Bronchus fibroblast of lung (primary cell): ENCODE measurements at places on chromosomes 3 and 15. TPM values are rescaled to one million over a fixed set of nuclear protein-coding genes. Genes with fewer than 3 reads are reported as not detected.

KNL1 gene
- total RNA-seq, result 15.5 and 21.4 TPM in 2 replicates

CHST13 gene
- not detected in 2 replicates for total RNA-seq

TRIP4 gene
- total RNA-seq, result 6.7 and 7.2 TPM in 2 replicates

FBLN2 gene
- total RNA-seq, result 15.5 and 15.9 TPM in 2 replicates

RARRES1 gene
- total RNA-seq, result 23.5 and 36.8 TPM in 2 replicates

SEC22C gene
- total RNA-seq, result 62.1 and 76.2 TPM in 2 replicates

IL20RB gene
- 2.2 and 3.0 TPM in 2 replicates for total RNA-seq

ZPLD1 gene
- not detected in 2 replicates for total RNA-seq

SH3GL3 gene
- not detected in 2 replicates for total RNA-seq

SPESP1 gene
- 3.7 and 4.2 TPM in 2 replicates for total RNA-seq

GPR62 gene
- 0.15 and 0.34 TPM in 2 replicates for total RNA-seq

CHRM5 gene
- not detected in 2 replicates for total RNA-seq

PARP15 gene
- under 0.01 and 0.15 TPM in 2 replicates for total RNA-seq

RTP3 gene
- not detected in 2 replicates for total RNA-seq

SLC25A38 gene
- 21.0 and 22.1 TPM in 2 replicates for total RNA-seq

LRRIQ4 gene
- not detected in 2 replicates for total RNA-seq

REC114 gene
- total RNA-seq, result not detected in 2 replicates

MAP1A gene
- total RNA-seq, result 16.5 and 18.7 TPM in 2 replicates

CHST2 gene
- total RNA-seq, result 21.7 and 23.2 TPM in 2 replicates

LMAN1L gene
- not detected in 2 replicates for total RNA-seq

BCHE gene
- 10.0 and 17.3 TPM in 2 replicates for total RNA-seq

OR5K2 gene
- not detected in 2 replicates for total RNA-seq

NRG4 gene
- total RNA-seq, result not detected in 2 replicates

CNTN6 gene
- not detected in 2 replicates for total RNA-seq

HYPK gene
- 24.4 and 35.7 TPM in 2 replicates for total RNA-seq

SAMD7 gene
- total RNA-seq, result not detected in 2 replicates

CCDC33 gene
- under 0.01 TPM in 1 of 2 replicates, not detected in the other for total RNA-seq

SCN11A gene
- not detected in 2 replicates for total RNA-seq

LTF gene
- not detected in 2 replicates for total RNA-seq

ENTPD3 gene
- under 0.01 TPM in 2 replicates for total RNA-seq

CCDC39 gene
- total RNA-seq, result not detected in 2 replicates

DZIP3 gene
- total RNA-seq, result 8.2 and 8.3 TPM in 2 replicates

CPLX3 gene
- total RNA-seq, result not detected in 2 replicates

PAQR5 gene
- total RNA-seq, result 1.2 and 1.5 TPM in 2 replicates

XCR1 gene
- total RNA-seq, result not detected in 2 replicates

SPTBN5 gene
- under 0.01 TPM in 2 replicates for total RNA-seq

HTR3C gene
- total RNA-seq, result not detected in 2 replicates

SCAANT1 gene
- not detected in 2 replicates for total RNA-seq

MTHFS gene
- total RNA-seq, result 10.8 and 14.3 TPM in 2 replicates

ARPP21 gene
- not detected in 2 replicates for total RNA-seq

MKRN3 gene
- total RNA-seq, result under 0.01 TPM in 1 of 2 replicates, not detected in the other

UNC13C gene
- not detected in 2 replicates for total RNA-seq

CTXN2 gene
- total RNA-seq, result not detected in 2 replicates

EPHB3 gene
- total RNA-seq, result 0.89 and 1.3 TPM in 2 replicates

MUSTN1 gene
- total RNA-seq, result not detected in 2 replicates

VPS39 gene
- 30.9 and 33.9 TPM in 2 replicates for total RNA-seq

EPHA3 gene
- 0.15 and 0.17 TPM in 2 replicates for total RNA-seq

CPN2 gene
- total RNA-seq, result not detected in 2 replicates

DNASE1L3 gene
- not detected in 2 replicates for total RNA-seq

LXN gene
- 75.5 and 81.5 TPM in 2 replicates for total RNA-seq

GUCA1C gene
- total RNA-seq, result not detected in 2 replicates

ACAD9 gene
- 34.3 and 37.7 TPM in 2 replicates for total RNA-seq

RETNLB gene
- total RNA-seq, result not detected in 2 replicates
